ENCODE measurements at places on chromosomes 16 and 17. TPM values are rescaled to one million over a fixed set of nuclear protein-coding genes. Genes with fewer than 3 reads are reported as not detected.

DNA sequence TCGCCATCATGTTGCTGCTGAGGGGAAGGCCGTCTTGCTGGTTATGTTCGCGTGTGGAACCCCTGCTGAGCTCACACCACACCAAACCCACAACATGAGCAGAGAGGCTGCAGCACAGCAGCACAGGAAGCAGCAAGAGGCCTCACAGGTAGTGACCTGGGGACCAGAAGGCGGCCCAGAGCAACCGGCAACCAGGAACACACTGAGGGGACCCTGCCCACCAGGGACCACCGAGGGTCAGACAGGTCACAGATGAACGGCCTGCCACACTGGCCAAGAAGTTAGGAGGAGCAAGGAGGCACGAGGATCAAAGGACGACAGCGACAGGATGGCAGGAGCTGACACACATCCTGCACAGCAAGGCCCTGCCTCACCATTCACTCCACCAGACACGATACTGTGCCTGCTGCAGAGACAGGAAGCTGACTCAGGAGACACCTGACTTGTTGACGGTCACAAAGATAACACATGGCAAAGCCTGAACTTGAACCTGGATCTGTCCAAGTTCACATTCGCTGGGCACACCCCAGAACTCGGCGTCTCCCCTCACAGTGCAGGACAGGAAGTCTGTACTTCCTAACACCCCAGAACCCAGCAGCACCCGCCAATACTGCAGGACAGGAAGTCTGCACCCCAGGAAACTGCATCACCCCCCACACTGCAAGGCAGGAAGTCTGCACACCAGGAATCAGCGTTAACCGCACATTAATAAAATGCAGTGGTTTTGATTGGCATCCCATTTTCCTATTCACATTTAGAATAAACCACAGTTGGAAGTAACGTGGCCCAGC is 98.5 kb downstream of the ZNF778 start:
- DNase-seq, result peak; percentile 81

GRCh38 chr16:73060892-73061490 is 13.1 kb upstream of the ZFHX3 start:
- DNase-seq, result no peak

DNA sequence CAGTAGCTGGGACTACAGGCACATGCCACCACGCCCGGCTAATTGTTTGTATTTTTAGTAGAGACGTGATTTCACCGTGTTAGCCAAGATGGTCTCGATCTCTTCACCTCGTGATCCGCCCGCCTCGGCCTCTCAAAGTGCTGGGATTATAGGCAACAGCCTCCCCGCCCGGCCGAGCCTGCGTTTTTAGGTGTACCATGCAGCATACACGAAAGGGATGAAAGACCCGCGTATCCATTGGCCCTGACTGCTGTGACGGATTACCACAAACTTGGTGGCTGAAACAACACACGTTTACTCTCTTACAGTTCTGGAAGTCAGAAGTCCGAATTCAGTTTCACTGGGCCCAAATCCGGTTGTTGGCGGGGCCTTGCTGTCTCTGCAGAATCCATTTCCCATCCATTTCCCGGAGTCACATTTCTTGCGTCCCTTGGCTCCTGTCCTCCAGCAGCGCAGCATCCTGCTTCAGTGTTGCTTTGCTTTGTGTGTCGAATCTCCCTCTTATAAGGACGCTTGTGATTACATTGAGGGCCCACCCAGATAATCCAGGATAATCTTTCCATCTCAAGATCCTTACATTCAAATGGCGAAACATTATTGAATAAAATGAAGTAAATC is 8.3 kb upstream of the GUCY2D start:
- no peak for DNase-seq

- no peak for DNase-seq
Observed at GRCh38 chr17:62307196-62307595, 73.2 kb upstream of the EFCAB3 start.

Gene SLC47A2
- not detected for total RNA-seq

GRCh38 chr17:43418441-43419374 is 19.9 kb downstream of the ARL4D start:
- peak; percentile 78 for DNase-seq

DNA sequence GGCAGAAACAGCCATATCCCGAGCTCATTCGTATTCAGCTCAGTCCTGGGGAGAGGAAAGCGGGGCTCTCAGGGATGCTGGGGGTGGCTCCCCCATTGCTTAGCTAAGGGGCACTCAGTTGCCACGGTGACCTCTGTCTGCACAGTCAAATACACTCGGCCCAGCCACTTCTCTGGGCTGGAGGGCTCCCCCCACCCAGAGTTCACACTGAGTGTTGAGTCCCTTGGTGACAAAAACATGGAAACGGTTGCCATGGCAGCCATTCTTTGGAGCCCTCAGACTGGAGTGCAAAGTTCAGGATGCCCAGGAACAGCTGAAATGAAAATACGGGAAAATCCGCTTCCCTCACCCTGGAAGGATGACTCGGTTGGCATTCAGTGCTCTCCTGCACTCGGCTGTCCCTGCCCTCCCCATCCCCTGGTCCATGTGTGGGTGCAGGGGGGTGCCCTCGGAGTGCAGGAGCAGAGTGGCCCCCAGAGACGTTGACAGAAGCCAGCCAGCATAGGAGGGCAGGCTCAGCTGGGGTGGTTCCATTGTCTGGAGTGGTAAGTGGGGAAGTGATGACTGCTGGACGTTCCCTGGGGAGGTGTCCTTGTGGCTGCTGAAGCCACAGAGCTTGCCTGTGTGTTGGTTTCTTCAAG is 216.5 kb downstream of the NTN1 start:
- no peak for DNase-seq

Gene PLA2G10
- total RNA-seq, result not detected

Gene DNASE1L2
- 1.1 TPM for total RNA-seq

DNA sequence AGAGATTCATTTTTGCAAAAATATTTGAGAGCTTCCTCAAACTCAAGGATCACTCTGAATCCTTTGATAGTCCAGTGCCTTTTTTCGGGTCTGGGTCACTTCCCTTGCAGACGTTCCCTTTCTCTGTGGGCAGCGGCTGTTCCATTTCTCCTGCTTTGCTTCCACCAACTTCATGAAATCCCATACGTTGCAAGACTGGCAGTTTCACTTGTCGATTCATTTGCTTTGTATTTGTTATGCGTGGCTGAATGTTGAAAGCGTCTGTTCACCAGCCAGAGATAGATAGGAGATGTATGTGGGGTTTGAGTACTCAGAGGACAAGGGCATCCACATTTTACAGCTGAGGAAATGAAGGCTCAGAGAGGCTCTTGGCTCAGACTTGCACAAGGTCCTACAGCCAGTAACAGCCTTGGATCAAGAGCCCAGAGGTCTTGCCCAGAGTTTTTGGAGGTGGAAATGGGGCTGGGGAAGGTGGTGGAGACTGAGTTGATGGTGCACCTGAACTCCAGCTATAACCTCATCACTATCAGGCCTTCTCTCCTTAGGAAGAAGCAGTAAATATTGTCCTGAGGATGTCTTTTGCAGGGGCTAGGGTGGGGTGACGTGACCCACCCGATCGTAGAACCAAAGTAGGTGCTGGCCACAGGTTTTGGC is 1.3 kb upstream of the CCDC102A start:
- no peak for DNase-seq

Gene SEC14L5
- 0.10 TPM for total RNA-seq

Gene MYO15A
- 0.45 TPM for total RNA-seq

- DNase-seq, result no peak
Observed at GRCh38 chr17:78882540-78883088, 20.4 kb downstream of the CEP295NL start.

DNA sequence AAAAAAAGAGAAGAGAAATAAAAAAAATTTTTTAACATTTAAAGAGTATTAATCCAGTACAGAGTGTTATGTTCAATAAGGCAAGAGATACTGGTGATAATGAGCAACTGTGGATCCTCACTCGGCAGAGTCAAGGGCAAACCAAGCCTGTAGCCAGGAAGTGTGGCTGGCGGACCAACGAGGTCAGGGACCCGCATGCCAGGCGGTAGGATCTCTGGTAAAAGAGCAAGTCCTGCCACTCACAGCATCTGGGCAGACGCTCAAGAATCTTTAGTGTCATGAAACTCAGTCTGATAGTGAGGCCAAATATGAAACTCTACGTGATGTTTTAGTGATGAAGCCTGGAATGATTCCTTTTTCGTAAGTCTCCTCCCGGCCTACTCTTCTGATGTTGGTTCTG is 8.3 kb upstream of the GEMIN4 start:
- DNase-seq, result no peak

Gene SNX20
- total RNA-seq, result not detected

Gene OMG
- not detected for total RNA-seq

GRCh38 chr16:29862383-29862883 is 593 bp downstream of the CDIPT start:
- peak; percentile 25 for DNase-seq

DNA sequence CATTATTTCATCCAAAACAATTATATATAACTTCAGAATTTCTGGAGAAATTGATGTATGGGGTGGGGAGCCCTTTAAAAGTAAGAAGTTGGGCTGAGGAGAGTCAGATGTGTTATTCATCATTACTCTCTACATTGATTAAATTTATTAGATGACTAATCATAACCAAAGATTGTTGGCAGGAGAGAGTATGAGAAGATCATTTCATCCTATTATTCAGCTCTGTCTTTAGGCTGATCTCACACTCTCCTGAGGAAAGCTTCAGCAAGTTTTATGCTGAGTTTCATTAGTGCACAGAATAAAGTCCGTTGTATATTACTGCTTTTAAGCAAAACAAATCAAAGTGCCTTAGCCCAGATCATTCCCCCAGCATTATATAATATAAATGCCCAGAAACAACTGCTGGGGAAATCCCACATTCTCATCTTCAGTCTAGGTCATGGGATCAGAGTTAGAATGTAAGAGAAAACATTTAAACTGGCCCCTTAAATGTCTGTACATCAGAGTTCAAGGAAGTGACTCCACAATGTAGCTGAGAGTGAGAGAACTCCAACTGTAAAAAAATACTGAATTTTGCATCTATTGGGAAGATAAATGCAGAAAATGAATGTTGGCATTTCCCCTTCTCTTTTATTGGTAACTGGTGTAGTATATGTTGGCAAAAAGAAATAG is 130.1 kb upstream of the HLF start:
- no peak for DNase-seq

- peak; percentile 41 for DNase-seq
Observed at GRCh38 chr17:3935140-3935542, 18.9 kb upstream of the P2RX1 start.

DNA sequence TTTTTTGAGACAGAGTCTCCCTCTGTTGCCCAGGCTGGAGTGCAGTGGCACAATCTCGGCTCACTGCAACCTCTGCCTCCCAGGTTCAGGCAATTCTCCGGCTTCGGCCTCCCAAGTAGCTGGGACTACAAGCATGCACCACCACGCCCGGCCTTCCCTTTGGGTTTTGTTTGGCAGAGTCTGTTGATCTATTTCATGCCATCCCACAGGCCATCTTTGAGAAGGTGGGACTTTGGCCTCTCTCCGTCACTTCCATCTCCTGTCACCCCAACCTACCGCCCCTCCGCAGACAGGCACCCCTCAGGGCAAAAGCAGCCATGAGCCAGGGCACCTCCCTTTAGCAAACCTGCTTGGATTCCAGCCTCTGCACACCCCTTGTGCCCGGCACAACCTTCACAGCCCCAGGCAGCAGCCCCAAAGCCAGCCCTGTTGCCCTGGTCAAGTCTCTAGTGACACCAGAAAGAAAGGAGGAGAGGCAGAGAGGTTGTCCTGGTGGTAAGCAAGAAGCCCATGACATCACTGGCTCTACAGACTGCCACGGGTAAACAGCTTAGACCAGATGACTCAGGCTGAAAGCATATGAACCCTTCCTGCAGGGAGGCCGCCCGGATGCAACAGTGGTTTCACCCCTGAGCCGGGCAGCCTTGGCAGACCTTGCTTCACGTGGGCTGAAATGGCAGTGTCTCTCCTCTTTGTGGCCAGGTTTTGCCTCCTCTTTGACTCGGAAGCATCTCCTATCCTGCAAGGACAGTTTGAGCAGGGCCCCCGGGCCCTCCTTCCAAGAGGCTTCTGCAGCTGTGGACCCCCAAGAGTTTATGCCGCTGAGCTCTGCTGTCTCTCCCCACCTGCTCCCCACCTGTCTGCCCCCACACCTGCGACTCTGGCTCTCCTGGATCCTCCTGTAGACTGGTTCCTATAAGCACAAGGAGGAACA is 8.1 kb upstream of the TIMP2 start:
- DNase-seq, result peak; percentile 97

DNA sequence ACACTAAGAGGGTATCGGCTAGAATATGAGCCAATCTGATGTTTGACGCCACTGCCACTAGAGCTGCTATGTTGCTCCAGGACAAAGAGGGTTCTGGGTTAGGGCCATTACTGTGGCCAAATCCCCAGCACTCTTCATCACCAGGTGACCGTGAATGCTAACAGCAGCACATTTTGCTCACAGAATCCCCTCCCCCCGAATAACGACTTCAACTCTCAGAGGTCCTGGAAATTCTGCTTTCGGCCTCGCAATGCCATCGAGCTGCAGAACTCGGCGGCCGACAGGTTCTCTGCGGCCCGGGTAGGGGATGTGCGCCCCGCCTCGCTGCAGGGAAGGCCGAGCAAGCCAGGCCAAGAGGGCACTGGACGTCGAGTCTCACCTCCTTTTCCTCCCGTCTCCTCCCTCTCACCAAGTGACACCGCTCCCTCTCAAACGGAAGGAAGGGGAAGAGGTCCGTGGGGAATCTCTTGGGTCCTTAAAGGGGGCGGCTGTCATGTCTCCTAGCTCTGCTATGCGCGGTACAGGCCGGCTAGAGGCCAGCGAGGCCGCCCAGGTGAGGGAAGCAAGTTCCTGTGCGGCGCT is 31.9 kb downstream of the CDK5R1 start:
- DNase-seq, result no peak

DNA sequence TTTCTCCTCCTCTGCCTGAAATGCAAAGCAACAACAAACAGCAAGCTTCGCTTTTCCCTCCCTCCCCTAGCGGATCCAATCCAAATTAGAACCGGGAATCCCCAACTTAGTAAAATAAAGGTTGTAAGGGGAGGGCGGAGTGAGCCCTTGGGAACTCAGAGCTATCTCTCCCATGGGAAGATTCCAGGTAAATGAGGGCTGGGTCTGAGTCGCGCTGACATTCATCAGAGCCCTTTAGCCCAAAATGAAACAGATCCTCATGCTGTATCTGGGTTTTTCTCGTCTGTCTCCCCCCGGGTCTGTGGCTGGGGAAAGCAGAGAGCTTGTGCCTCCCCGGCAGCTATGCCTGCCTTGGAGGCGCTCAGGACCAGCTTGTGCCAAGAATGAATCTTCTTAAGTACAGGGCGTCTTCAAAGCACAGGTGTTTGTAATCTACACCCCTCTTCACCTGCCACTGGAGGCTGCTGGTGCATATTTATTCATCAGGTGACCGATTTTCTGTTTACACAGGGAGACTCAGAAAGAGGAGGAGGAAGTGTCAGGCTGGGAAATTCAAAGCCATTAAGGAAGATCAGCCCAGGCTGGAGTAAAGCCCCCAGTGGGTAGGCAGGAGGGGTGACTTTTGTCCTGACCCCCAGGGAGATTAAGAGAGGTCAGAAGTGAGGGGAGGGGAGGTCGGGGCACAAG is 55.0 kb upstream of the GSE1 start:
- no peak for DNase-seq

DNA sequence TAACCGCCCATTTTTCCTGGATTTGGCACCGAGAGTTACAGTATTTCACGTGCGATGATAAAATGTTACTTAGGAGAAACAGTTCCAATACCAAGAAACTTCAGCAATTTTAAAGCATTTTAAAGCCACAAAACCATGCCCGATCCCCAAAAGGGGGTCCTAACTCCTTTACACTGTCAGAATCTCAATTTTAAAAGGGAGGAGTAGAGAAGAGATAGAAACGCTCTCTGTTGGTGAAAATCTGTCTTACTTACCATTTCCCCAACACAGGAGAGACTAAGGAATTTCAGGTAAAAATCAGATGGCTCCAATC is 526 bp upstream of the RNASEK start:
- DNase-seq, result no peak

- DNase-seq, result no peak
Observed at GRCh38 chr17:50204431-50204830, 3.0 kb upstream of the COL1A1 start.

Gene MRPL58
- 40.8 TPM for total RNA-seq

Data from renal cortical epithelial cell (primary cell).